ENCODE measurements at places on chromosomes 1 and 21.

DNA sequence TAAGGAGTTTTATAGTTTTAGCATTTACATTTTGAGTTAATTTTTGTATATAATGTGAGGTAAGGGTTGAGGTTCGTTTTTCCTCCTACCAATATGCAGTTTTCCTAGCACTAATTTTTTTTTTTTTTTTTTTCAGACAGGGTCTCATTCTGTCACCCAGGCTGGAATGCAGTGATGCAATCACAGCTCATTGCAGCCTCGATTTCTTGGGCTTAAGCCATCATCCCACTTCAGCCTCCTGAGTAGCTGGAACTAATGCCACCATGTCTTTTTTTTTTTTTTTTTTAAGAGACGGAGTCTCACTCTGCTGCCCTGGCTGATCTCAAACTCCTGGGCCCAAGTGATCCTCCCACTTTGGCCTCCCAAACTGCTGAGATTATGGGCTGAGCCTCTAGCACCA lies 2.5 kb upstream of the UBASH3A start:
- no peak for DNase-seq

DNA sequence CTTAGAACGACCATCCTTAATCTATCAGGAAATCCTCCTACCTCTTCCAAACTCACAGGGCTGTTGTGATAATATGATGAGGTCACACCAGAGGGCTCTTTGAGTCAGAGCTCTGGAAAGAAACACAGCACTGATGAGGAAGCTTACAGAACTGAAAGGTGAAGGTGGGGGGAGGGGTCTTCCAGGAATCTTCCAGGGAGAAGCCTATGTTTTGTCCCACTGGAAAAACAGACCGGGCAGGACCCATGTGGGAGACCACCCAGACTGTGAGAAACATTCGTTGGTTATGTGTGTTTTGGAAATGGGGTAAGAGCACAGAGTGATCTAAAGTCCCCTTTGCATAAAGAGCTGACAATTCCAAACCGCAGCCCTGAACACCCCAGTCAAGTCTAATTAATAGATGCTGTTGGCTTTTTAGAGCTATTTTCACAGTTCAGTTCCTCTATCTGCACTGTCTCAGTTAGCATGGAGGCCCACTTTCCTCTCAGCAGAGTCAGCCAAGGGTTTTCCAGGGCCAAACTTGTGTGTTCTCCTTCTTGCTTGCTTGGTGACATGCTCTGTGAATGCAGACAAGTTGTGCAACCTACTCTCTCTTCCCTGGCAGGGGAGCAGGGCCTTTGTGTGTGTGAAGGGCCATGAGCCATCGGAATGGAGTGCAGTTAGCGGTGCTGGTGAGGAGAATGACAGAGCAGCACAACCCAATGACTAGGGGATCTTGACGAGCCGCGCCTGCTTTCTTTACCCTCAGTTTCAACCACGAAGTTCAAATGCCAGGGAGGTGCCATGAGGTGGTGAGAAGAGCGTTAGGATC lies 12.3 kb downstream of the PHLDA3 start:
- no peak for DNase-seq

GRCh38 chr1:176058686-176059085 lies 148.4 kb downstream of the COP1 start:
- DNase-seq = no peak

DNA sequence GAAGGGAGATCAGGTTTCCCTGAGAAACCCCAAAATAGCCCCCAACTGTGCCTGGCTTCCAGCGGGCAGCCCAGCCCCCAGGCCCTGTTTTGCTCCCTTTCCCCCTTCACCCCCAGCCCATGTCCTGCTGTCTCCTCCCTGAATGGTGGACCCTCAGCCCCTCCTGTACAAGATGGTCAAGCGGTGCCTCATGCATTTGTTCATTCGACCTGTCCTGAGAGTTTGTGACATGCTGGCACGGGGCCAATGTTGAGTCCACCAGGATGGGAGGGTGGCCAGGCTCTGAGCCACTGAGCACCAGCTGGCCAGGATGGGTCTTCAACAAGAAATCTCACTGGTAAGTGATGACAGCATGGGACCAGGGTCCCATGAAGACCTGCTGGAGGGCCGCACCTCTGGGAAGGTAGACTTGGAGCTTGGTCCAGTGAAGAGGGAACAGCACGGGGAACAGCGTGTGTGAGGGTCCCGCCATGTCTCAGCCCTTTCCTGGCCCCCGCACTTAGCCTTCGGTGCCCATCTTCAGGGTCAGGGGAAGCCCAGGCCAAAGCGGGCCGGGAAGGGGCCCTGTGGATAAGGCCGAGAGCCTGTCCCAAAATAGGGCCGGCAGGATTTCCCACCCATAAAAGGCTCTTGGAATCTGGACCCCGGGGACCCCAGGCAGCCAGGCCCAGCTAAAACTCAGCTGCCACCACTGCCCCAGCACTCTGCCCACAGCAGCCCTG lies at the start of gene CALML6:
Gene CALML6 (plus strand): TSS at position 290 of the 722 bp plus-strand sequence. CDS start 21 bp downstream, at position 311.
- no peak for DNase-seq

GRCh38 chr21:37266515-37267221 lies 466 bp downstream of the VPS26C start:
- no peak for DNase-seq

DNA sequence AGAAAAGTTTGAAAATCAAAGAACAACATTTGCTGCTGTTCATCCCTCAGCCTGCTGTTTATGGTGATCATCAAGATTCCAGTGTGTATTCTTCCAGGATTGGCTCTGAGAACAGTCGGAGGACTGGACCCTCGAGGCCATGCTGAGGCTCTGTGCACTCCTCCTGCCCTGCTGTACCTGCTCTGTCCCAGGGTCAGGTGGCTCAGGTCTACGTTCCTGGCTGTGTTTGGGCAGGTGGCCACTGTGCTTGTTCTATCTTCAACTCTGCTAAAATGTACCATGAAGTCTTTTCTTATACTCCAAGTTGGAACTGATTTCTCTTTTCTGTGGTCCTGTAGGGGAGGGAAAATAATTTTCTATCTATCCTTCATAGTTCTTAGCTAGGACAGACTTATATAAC lies 175.9 kb downstream of the RWDD3 start:
- no peak for DNase-seq

- no peak for DNase-seq
These were observed 92.3 kb downstream of the DMRTB1 start for GRCh38 chr1:53551428-53551995.

DNA sequence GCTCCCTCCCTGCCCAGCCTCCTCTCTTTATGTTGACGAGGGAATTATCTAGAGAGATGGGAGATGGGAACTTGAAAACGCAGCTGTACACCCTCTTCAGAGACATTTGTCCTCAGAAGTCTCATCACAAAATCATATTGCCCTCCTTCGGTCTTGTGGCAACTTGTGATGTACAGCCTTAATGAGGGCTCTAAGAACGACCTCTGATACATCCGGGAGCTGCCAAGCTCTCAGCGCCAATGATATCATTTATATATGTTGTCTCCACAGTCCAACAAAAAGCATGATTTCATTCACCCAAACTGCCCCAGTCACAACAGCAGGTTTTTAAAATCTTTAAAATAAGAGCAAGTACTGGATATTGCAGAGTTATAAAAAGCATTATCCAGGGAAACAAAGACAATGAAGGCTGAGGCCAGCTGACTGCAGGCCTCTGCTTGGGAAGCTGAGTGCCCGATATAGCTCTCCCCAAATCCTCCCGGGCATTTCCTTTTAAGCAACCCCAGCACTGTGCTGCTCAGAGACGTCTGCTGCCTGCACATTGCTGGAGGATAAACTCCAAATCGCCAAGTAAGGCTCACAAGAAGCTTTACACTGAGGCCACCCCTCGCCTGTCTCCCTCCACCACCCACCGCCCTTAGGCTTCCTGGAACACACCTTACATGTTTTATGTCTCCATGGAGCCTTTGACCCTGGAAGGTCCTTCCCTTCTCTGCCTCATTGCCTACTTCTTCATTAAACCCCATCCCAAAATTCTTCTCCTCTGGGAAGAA lies 236.1 kb downstream of the C1orf94 start:
- DNase-seq = no peak

DNA sequence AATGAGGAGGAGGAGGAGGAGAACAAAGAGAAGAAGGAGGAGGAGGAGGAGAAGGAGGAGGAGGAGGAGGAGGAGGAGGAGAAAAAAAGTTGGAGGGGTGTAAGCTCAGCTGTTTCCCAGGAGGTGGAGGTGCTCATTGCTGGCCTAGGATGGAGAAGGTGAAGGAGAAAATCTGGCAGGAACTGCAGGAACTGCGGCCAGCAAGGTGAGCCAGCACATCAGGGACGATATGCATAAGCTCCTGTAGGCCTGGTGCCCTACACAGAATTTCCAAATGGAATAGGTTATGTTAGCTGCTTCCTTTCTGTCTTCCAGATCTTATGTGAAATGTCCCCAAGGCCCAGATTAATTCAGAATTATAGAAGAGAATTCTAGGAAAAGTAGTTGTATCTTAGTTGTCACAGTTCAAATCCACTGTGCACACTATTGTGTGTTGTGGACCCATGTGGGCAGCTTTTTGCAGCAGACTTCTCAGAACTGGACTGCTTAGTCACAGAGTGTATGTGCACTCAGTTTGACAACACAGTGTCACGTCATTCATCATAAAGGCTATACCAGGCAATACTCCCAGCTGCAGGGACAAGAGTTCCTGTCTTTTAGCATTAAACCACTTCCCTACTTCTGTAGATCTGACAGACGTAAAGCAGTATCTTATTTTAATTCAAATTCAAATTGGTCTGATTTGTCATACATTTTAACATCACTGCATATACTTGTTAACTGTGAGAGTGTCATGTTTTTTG lies 303.7 kb downstream of the HLX start:
- DNase-seq = no peak

- no peak for DNase-seq
These were observed 466.8 kb downstream of the KIF26B start for GRCh38 chr1:245621589-245621988.

GRCh38 chr1:21961337-21961736 lies 15.5 kb upstream of the CELA3B start:
- no peak for DNase-seq

DNA sequence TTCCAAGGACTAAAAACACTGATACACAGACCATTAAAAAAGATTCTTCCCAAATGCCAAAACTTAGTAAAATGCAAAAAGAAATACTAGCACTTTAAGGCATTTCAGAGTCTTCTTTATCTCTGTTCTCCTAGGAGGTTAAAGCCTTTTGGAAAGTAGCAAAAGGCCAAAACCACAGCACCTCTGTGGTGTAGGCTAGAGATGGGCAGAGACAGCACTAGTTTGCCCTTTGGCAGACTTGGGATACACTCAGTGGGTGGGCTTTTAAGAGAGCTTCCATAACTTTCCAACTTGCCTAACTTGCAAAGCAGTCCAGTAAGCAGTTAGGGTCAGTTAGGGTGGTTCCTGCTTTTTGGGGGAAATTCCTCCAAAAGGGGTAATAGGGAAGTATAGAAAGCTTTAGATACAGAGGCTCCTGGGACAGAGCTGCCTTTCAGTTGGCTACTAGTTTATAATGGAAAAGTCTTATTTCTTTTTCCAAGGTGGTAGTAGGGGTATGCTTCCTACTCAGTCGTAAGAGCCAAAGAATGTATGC lies 17.9 kb upstream of the PTCH2 start:
- no peak for DNase-seq

- no peak for DNase-seq
These were observed 76.4 kb downstream of the EVI5 start for GRCh38 chr1:92708368-92708950.

GRCh38 chr1:155327981-155328380 lies 7.3 kb downstream of the RUSC1 start:
- DNase-seq = no peak

DNA sequence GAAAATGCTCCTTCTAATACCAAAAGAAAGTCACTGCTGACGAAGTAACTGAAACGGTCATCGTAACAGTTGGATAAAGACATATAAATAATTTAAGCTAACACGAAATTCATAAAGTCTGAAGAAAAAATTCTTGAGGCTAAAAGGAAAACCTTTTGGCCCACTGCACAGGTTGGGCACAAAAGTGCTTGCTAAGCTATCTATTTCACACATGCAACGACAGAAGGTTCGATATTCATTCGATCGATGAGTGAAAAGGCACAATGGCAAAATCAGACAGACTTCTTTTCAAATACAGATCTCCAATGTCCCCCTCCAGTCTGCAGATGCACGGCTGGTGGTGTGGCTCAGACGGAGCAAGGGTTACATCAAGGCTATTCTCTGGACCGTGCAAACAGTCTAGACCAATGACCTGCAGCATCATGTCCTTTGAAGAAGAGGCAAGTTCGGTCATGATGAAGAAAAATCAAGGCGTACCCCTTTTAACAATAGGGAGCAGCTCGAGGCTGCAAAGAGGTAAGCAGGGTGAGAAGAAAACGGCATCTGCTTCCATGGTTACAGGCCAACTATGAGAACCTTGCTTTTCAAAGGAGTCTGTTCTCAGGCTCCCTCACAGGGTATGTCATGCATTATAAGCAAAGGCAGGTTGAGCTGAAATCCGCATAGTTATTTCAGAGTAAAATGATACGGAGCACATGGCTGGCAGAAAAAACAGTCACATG lies 579.6 kb downstream of the USP25 start:
- no peak for DNase-seq

DNA sequence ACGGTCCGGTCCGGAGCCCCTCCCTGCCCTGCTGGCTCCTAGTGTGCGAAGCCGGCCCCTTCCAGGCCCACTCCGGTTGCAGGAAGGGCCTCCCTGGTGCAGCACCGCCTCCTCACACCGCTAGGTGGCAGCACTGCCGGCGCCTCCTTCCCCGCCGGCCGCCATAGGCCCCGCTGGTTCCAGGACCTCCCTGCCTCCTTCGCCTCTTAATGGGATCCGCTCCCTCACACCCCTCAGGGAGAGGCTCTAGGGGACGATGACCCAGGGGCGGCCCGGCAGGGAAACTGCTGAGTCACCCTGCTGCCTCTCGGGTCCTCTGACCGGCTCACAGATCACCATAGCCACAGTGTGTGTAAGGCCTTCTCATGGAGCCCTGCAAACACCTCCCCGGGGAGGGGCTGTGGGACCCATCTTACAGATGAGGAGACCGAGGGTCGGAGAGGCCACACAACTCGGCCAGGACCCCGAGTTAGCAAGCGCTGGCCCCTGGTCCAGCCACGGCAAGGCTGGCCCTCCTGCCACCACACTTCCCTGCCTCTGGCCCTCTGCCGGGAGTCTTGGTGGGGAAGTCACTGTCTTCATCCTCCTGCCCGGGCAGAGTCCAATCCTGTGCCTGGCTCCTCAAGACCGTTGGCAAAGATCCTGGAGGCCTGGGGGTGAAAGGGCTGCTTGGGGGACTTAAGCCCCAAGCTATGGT lies 1.6 kb upstream of the AJAP1 start:
- peak; percentile 41 for DNase-seq

DNA sequence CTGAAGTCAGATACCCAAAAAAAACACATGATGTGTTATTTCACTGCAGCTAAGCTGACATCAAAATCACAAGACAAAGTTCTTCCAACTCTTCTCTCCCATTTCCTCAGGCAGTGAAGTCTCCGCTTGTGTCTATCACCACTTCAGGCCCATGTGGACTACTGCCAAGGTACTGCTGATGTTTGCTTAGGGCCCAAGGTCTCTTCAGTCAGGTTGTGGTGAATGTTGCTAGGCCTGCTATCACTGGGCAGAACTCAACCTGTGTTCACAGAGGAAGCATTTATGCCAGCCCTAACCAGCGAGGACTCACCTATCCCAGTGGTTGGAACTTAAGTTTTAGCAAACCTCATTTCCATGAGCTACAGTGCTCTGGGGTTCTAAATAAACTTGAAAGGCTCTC lies 156.5 kb upstream of the BRINP3 start:
- DNase-seq = no peak
